ENCODE measurements at places on chromosomes 1 and 21.

DNA sequence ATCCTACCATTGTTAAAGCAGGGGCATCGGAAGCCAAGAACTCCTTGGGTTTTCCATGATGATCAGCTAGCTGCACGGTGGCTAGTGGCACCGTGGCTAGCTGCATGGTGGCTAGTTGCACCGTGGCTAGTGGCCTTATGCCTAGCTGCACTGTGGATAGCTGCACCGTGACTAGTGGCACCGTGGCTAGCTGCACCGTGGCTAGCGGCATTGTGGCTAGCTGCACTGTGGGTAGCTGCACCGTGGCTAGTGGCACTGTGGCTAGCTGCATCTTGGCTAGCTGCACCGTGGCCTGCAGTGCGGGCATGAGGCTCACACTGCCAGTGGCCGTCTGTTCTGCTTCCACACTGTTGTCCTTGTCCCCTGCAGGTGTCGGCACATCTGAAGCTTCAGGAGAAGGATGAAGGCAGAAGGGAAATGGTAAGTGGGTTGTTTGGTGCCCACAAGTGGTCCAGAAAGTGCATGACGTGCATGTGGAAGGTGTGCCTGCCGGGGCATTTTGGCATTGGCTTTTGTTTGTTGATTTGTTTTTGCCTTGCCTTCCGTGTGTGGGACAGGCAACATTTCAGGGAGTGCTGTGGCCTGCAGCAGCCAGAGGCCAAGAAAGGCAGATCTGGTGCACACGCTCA, 38.6 kb downstream of the TFF3 start:
- no peak for DNase-seq

GRCh38 chr1:172146141-172146850, 274.2 kb upstream of the C1orf105 start:
- DNase-seq: no peak

- no peak for DNase-seq
Measured at GRCh38 chr1:47184822-47185677, 4.8 kb downstream of the PDZK1IP1 start.

GRCh38 chr1:40301066-40301465, 16.0 kb downstream of the COL9A2 start:
- DNase-seq: no peak

DNA sequence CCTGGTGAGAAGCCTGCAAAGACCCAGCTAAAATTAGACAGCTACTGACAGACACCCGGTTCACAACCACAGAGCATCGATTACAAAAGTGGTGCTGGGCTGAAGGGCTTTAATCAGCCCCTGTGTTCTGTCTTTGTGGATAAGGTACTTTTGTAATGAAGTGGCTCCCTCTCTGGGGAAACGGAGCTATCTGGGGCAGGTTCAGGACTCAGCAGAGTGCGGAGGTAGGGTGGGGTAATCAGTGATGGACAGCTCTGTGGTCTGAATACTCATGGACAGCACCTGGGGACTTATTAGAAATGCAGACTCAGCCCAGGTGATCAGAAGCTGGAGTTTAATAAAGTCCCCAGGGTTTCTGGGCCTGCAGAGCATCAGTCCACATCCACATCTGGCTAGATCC, 152.0 kb downstream of the MATN1 start:
- DNase-seq: no peak

- DNase-seq: no peak
Measured at GRCh38 chr1:51922040-51922439, 43.5 kb upstream of the NRDC start.

- DNase-seq: no peak
Measured at GRCh38 chr1:111992476-111992875, 3.0 kb upstream of the KCND3 start.

GRCh38 chr1:41842993-41843755, 75.5 kb downstream of the HIVEP3 start:
- DNase-seq: no peak

DNA sequence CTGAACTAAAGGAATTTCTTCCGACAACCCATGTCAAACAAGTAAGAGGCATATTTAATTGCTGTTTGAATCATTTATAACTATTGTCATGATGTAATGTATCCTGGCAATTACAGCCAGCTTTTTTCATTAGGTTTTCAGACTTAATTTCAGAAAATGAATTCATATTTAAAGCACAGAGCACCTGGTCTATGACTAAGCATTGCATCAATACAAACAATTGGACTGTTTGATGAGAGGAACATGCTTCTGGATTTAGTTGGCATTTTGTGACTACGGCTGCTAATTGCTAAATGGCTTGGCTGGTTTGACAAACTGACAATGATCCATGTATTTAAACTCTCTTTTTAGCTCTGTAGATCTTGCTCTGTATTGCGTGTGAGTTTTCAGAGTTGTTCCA, 853.4 kb downstream of the NCAM2 start:
- no peak for DNase-seq

GRCh38 chr1:166350490-166350889, 183.7 kb upstream of the FAM78B start:
- DNase-seq: no peak

GRCh38 chr1:71307451-71307850, 226.6 kb upstream of the ZRANB2 start:
- DNase-seq: no peak

GRCh38 chr21:15433091-15433490, 296.7 kb upstream of the USP25 start:
- DNase-seq: no peak

GRCh38 chr1:47616906-47617305, 179.1 kb downstream of the FOXD2 start:
- no peak for DNase-seq

GRCh38 chr1:14648896-14649855, 50.7 kb downstream of the KAZN start:
- DNase-seq: no peak

GRCh38 chr1:211695135-211695816, 19.9 kb upstream of the NEK2 start:
- no peak for DNase-seq

GRCh38 chr1:232578651-232579195, 51.2 kb downstream of the SIPA1L2 start:
- DNase-seq: no peak

DNA sequence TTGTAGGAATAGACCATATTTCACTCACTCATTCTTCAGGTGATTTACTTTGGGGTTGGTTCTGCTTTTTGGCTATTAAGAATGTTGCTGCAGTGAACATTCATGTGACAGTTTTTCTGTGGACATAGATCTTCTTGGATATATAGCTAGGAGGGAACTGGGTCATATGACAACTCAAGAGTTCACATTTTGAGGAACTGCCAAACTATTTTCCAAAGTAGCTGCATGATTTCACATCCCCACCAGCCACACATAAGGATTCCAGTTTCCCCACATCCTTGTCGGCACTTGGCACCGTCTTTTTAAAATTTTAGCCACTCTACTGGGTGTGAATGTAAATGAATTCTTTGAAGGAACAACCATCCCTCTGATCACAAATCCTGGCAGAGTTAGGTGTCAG, 126.0 kb downstream of the PRDM2 start:
- DNase-seq: no peak

DNA sequence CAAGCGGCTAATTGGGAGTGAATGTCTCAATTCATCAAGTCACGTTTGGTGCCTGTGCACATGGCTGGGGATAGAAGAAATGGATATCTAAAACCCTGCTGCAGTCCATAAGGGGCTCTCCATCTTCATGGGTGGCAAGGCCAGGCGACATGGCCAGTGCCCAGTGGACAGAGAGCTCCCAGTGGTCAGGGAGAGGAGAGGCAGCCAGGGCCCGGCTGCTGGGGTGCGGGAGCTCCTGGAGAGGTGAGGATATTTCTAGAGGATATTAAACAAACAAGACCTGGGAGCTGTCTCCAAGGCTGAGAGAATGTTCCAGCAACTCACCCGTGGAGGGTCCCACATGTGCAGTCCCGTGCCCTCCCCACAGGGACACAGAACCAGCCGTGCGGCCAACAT, 368.8 kb upstream of the C1orf174 start:
- DNase-seq: no peak

DNA sequence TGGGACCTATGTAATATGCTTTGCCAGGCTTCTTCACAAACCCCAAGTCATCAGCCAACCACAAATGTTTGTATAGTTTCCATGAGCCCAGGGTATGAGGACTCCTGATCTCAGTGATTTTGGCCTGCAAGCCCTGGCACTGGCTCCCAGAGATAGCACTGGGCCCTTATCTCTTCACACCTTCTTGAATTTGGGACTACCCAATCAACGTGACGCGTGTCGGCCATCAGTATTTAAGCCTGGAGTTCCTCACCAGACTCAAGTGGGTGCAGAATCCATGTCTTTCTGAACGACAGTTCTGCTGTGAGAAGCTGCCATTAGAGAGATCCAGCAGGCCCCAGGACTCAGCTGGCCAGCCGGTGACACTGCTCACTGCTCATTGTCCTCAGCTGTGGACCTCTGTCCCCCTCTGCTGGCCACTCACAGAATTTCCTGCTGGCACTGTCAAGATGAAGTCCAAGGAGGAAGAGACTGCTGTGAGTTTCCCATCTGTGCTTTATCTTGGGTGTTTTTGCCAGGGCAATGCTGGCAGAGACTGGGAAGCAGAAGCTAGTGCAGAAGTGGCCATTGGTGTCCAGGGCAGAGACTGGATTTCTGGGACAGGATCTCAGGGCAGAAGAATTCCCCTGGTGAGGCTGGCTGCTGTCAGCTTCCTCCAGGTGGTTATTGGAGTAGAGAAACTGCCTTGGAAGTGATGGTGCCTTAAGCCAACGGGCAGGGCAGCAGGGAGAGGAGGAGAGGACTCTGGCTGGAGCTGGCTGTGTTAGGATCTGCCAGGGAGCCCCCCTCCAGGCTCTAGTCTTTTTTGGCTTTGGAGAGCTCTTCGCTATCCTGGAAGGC, 28.4 kb downstream of the TMCC2 start:
- DNase-seq: peak; percentile 88

GRCh38 chr1:41806472-41807155, 112.1 kb downstream of the HIVEP3 start:
- peak; percentile 75 for DNase-seq

GRCh38 chr1:85306236-85306635, 29.8 kb upstream of the BCL10 start:
- no peak for DNase-seq

DNA sequence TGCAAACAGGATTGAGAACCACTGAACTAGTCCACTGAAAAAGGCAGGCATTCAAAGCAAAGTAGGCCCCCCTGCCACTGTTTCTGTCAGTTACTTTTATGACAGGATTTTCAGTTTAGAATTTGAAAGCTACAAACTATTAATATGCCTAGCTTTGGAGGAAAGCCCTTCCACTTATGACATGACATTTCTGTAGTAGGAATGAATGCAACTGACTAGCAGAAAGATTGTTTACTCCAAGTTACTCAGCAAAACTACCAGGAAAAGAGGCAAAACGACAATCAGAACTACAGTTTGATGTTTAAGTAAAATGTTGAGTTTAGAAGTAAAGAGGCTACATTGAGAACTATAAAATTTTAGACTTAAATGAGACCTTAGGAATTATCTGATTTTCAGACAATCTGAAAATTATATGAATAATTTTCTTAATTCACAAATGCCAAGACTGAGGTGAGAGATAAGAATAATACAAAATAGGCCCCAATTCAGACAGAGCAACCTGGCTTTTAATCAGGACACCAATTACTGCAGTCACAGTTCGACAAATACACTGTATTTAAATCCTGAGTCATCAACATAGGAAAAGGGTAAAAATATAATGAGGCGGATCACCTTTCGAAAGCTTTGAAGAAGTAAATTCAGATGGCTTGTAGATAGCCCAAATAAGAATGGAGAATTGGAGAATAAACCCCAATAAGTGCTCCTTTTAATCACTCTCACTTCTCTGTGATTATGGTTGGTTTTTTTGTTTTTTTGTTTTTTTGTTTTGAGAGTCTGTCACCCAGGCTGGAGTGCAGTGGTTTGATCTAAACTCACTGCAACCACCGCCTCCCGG, 2.2 kb downstream of the PRKAB2 start:
- no peak for DNase-seq

DNA sequence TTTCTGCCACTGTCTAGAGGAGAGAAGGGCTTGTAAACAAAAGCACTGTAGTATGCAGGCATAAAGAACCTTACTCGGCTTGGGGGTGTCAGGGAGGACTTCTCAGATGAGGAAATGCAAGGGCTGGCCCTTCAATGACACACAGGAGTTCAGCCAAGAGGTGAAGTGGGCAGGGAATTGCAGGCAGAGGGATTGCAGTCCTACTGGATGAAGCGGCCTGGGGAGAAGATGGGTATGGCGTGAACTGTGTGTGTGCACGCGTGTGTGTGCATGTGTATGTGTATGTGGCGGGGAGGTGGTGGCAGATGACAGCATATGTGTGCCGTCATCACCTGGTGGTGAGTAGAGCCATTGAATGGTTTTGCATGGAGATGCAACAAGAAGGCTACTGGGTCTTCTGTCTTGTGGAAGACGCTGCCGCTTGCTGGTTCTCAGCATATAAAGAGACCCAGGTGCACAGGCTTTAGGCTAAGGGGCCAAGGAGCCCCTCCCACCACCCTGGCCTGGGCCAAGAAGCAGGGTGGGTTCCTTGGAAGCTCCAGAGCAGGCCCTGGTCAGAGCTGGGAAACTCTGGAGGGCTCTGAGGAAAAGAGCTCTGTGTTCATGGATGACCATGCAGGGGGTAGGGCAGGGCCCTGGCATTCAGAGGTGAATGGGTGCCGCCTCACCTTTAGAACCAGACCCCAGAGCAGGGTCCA, 4.1 kb upstream of the EPS8L3 start:
- DNase-seq: peak; percentile 9

DNA sequence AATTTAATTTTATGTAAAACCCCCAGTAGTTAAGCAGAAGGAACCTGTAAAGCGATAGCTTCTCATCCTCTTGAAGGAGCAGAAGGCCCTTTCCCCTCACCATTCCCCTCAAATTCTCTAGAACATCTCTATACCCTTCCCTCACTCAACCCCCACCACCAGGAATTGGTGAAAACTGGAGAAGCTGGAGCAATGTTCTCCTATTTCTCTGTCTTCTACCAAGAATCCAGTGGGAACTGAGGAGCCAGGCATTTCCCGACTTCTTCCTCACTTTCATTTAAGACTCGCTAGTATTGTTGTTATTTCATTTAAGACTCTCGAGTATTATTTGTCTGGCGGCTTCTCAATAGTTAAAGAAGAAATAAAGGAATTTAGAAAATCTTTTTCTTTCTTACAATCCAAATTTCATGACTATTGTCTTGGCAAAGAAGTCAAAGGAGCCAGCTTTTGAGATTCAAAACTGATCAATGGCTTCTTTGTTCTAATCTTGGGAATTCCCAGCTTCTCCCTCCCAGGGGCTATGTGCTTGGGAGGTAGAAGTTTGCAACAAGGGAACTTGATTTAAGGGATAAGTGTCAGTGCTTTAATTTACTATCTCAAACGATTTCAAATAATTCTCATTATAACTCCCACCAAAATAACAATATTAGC, 253.3 kb upstream of the ADGRL2 start:
- DNase-seq: no peak

Data from activated CD8-positive, alpha-beta memory T cell treated with anti-CD3 and anti-CD28 coated beads, Interleukin-2, amount 50 U/mL, for 4 hours (primary cell).